ENCODE measurements at places on chromosomes 5 and 9.

DNA sequence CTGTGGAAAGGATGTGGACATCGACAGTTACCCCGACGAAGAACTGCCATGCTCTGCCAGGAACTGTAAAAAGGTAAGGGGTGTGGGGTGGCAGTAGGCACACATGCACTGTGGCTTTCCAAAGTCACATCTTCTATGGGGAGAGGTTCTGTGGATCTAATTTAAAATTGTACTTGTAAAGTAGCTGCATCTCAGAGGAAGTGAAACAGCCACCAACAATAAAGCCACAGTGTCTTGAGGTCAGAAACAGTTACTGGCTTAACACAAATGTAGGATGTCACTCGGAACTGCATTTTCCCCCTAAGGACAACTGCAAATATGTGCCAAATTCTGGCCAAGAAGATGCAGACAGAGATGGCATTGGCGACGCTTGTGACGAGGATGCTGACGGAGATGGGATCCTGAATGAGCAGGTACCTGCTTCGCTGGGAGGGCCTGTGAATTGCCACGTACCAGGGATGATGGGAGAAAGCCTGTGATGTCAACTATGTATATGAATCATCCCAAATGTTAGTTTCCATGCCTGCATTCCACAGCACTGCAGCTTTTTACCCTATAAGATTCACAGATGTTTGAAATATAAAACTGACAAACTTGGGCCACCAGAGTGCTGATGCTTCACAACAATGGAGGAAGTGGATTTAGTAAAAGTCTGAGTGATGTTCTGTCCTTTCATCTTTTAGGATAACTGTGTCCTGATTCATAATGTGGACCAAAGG lies 35.3 kb downstream of the THBS4 start:
- no peak for DNase-seq

DNA sequence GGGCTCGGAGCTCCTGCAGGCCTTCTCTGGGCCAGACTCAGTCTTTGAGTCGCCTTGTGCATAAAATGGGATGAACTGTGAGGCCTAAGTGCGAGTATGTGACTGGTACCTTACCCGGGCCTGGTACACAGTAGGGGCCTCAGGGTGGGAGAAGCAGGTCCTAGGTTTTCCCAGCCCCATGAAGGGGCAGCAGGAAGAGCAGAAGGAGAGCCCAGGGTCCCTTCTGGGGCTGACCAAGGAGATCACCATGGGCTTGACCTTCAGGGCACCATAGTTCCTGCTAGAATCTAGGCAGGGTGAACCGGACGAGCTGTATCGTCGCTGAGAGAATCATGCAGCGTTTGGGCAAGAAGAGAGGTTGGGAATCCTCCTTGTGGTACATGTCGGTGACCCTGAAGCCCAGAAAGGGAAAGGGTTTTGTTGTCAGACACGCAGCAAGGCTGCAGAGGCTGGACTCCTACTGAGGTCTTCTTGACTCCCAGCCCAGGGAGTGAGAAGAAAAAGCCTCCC lies 373 bp upstream of the PHYKPL start:
- no peak for DNase-seq

- DNase-seq = no peak
These were observed 26.8 kb downstream of the GRIA1 start for GRCh38 chr5:153517241-153517611.

DNA sequence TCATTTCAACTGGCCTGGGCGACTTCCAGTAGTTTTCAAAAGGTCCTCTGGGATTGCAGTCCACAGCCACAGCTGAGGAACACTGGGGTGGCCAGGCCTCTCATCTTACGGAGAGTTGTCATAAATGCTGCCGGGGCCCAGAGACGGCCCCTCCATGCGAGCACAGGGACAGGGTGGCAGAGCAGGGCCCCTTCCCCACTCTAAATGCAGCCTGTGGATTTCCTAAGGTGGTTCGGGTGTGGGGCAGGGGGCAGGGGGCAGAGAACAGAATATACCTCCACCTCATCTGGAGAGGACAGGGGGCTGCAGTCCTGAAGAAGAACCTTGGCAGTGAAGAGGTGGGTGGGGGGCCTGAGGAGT lies 113.6 kb upstream of the TBC1D2 start:
- DNase-seq = no peak
